Smooth muscle cell of the umbilical artery (primary cell): ENCODE measurements at places on chromosomes 3 and 15. TPM values are rescaled to one million over a fixed set of nuclear protein-coding genes. Genes with fewer than 3 reads are reported as not detected.

The DTX3L gene
- 8.6 and 17.3 TPM in 2 replicates for total RNA-seq

The SNTN gene
- not detected in 2 replicates for total RNA-seq

The DHX30 gene
- 51.7 and 79.2 TPM in 2 replicates for total RNA-seq

The ITIH4 gene
- total RNA-seq = 1.2 and 1.3 TPM in 2 replicates

The TMEM115 gene
- total RNA-seq = 41.9 and 43.9 TPM in 2 replicates

The COL6A5 gene
- under 0.01 TPM in 1 of 2 replicates, not detected in the other for total RNA-seq

The RHCG gene
- not detected in 2 replicates for total RNA-seq

The TATDN2 gene
- 9.2 and 18.2 TPM in 2 replicates for total RNA-seq

The GOLGA8O gene
- not detected in 2 replicates for total RNA-seq

The ZNF148 gene
- 32.7 and 36.7 TPM in 2 replicates for total RNA-seq

The CHMP2B gene
- 35.0 and 40.2 TPM in 2 replicates for total RNA-seq

The QTRT2 gene
- 17.8 and 20.6 TPM in 2 replicates for total RNA-seq

The UCN2 gene
- total RNA-seq = 2.1 and 2.3 TPM in 2 replicates

The GOLGA6A gene
- total RNA-seq = not detected in 2 replicates
